ELF-1 (cell line): ENCODE measurements at places on chromosomes 2 and 18.

GRCh38 chr2:45141883-45142866, 132.9 kb upstream of the SIX2 start:
- DNase-seq, result no peak

DNA sequence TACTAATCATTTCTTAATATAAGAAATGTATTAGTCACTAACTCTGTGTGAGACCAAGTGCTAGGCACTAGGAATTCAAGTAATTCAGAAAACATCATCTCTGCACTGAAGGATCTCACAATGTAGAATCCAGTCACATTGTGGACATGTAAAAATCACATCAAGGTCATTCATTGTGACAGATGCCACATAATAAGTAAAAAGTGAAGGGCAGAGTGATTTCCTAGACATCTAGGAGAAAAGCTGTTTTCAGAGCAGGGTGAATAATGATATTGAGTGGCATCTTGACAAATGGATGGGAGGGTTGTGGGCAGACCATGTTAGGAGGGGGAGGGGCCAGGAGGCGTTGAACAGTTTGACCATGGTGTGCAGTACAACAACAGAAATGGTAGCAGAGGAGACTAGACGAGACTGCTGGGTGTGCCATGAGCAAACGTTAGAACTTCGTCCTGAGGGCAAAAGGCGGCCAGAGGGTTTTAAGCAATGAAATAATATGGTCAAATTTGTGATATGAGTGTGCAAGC, 93.8 kb downstream of the DTNA start:
- DNase-seq, result no peak

DNA sequence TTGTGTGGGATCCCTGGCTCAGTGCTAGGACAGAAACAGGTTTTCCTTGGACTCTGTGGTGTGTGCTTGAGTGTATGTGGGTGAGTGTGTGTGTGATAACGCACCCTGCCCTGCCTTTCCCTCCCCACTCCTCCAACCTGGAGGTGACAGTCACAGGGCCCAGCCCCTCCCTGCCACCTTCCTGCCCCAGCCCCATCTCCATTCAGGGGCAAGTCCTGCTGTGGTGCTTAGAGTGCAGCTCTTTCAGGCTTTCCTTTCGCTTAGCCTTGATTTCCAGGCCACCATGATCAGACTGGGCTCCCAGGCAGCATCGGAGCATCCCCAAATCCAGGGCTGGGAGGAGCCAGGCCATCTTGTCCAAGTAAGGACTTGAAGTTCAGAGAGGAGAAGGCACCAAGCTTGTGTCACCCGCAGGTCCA, 185.2 kb downstream of the ZFP36L2 start:
- DNase-seq, result no peak

DNA sequence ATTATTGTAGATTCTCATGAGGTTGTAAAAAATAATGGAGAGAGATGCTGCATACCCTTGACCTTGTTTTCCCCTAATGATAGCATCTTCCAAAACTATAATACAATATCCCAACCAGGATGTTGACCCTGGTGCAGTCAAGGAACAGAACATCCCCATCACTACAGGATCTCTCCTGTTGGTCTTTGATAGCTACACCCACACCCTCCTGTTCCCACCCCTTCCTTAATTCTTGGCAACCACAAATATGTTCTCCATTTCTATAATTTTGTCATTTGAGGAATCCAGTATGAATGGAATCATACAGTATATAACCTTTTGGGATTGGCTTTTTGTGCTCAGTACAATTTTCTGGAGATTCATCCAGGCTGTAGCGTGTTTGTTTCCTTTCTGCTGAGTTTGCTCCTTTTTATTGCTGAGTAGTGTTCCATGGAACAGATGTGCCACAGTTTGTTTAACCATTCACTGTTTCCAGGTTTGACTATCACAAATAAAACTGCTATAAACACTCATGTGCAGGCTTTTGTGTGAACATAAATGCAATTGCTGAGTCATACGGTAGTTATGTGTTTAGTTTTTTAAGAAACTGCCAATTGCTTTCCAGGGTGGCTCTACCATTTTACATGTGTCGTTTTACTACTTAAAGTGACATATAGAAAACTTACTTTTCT, 22.2 kb downstream of the MCFD2 start:
- DNase-seq, result no peak

DNA sequence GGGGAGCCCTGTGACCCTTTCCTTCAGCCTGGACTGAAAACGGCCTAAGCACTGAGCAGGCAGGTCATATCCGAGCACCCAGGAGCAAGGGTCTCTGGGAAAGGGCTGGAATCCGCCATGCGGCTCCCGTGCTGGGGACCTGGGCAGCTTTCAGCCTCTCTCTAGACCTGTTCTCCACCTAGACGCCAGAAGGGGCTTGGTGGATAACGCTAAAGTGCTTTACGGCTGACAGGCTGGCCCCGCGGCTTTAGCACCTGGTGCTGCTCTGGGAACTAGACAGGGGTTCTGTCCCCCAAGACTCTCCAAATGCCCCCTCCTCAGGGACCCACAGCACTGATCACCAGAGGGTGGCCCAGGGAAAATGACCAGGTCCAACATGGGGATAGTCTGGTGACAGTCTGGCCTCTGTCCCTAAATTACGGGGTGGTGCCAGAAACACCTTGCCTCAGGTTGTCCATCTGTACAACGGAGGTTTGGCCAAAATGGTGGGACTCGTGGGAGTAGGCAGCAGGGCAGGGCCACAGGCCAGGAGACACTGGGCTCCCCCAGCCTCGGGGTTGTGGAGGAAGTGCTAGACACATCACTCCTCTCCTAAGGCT, 13.0 kb downstream of the SDC1 start:
- no peak for DNase-seq

DNA sequence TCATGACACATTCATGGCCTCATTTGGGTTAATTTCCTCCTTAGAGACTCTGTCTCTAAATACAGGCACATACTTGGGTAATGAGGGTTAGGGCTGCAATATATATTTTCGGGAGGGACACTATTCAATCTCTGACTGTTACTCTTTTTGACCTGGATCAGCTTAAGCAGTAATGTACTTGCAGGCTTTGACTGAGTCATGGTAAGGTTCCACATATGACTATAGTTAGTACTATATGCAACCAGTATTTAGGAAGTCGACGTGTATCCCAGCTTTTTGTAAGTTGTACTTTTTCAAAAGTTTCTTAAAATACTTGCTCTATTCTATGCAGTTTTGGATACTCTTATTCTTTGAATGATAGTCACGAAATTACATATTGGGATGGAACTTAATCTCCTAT, 37.2 kb upstream of the CDH19 start:
- DNase-seq, result no peak

DNA sequence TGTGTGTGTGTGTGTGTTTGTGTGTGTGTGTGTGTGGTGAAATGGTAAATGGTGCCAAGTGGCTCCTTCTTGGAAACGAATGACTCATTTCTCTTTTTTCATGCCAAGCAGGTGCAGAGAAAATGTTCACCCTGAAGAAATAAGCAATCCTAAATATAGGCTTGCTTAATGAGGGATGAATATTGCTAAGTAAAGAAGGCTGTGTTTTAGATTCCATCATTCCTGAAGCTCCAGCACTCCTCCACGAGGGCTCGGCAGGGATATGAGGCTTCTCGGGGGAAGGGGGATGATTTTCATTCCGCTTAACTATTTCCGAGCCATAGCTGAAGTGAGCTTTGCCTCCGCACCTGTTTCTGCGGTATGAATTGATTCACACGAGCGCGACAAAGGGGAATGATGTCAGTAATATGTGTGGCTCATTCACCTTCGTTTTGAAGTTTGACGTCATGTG, 72.9 kb downstream of the TSN start:
- no peak for DNase-seq

DNA sequence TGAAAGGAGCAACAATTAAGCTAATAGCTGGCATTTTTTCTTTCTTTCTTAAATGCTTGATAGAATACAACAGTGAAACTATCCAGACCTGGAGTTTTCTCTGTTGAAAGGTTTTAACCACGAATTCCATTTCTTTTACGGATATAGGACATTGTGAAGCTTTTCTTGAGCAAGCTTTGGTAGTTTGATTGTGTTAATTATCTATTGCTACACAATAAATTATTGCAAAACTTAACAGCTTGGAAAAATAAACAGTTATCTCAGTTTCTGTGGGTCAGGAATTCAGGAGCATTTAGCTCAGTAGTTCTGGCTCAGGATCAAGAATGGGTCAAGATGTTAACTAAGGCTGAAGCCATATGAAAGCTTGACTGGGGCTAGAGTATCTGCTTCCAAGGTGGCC, 11.7 kb downstream of the PHOSPHO2 start:
- no peak for DNase-seq

- DNase-seq, result no peak
These were observed 37.5 kb downstream of the RAMP1 start for GRCh38 chr2:237896956-237897355.

- DNase-seq, result no peak
These were observed at the start of gene PRKAG3 for GRCh38 chr2:218831378-218831990. Gene PRKAG3 (minus strand): TSS chr2:218831803.

DNA sequence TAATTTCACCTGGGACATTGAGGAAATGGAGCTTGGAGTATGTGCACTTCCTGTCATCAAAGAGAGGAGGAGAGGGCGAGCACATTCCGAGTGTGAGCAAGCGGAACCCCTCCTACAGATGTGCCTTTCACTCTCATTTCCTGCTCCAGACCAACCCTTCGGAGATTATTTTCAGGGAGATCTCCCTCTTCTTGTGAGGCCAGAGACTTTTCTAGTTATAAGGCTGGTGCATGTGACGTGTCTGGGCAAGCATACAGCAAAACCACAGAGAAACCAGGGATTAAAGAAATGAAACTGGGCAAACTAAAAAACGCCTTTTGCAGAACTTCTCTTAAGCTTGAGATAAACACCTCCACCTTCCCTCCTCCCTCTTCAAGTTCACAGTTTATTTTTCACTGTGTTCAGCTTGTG, 409.2 kb upstream of the TCF4 start:
- no peak for DNase-seq

GRCh38 chr18:57519668-57520424, 66.7 kb downstream of the FECH start:
- DNase-seq, result peak; percentile 30

DNA sequence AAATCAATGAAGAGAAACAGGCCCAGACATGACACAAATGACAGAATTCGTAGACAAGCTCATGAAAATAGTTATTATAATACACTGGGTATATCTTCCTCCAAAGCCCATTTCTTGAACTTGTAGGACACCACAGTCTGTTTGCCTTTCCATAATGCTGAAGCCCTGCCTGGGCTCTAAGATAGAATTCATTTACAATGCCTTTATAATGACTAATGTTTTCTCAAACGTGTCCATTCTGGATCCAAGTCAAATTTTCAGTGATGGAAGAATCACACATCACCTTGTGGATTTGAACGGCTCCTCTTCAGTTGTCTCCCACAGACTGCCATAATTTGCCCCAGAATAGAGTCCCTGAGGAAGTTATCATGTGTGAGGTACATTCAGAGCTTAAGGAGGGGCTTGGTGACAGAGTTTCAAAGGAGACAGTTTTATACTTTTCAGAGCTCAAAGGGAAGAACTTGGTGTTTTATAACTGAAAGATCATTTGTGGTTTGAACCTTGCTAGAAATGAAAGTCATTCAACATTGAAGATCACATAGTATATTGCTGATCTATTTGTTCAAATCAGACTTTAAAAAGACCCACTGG, 38.2 kb downstream of the CASP8 start:
- no peak for DNase-seq

DNA sequence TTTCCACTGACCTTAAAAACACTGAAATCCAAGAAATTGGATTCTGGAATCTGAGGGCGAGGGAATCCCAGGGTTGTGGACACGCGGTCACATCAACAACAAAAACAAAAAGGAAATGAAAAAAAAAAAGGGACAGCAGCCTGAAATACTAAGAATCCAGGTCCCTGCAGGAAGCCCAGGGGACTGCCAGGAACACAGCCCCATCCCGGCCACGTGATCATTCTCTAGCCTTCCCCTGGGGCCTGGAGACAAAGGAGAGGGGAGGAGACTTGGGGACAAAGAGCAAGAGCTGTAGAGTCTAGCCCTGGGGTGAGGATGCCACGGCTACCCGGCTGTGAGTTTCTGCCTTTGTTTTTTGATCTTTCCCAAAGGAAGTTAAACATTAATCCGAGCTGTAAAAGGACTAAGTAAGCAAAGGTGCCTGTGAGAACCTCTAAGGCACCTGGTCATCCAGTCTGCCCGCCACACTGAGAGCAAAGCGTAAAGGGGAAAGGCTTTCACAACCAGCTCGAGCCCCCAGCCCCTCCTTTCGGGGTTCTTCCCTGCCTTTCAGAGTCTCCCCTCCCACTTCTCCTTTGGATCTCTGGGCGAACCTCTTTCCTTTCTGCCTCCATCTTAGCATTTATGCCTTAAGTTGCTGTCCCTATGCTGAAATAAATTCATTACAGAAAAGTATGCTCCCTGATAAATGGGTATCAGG, 57.9 kb upstream of the MSH2 start:
- peak; percentile 99 for DNase-seq

- DNase-seq, result no peak
These were observed 555.0 kb upstream of the CHAC2 start for GRCh38 chr2:53212576-53212975.

DNA sequence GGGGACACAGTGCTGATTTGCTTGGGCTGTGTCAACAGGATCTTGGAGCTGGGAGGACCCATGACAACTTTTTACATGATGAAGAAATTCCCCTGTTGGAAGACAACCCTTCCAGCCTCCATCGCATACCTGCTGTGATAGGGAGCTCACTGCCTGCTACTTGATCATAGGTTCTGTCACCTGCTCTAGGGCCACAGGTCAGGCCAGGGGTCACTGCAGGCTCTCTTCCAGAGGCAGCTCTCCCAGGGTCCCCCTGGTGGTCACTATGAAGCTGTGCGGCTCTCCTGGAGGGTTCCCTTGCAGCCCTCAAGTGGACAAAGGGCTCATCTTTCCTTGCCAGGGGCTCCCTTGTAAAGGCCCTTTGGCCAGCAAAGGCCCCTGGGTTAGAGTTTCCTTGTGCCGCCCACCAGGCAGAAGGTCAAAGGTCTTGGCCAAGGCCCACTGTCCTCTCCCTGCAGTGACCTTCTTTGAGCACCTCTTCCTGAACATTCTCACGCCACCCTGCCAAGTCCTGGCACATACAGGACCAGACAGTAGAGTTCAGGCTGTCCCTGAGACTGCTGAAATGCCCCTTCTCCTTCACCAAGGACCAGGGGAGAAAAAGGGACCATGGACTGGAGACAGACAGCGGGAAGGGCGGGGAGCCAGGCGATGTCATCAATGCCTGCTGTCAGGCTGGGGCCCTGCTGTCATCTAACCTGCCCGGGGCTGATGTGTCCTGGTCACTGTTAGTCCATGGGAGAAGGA, 345.1 kb downstream of the DYSF start:
- DNase-seq, result peak; percentile 83

GRCh38 chr2:170869461-170869860, 52.8 kb downstream of the GAD1 start:
- DNase-seq, result no peak

GRCh38 chr2:98535971-98536677, 72.2 kb downstream of the COA5 start:
- DNase-seq, result no peak

GRCh38 chr2:207041279-207041678, 102.0 kb downstream of the CPO start:
- peak; percentile 41 for DNase-seq

DNA sequence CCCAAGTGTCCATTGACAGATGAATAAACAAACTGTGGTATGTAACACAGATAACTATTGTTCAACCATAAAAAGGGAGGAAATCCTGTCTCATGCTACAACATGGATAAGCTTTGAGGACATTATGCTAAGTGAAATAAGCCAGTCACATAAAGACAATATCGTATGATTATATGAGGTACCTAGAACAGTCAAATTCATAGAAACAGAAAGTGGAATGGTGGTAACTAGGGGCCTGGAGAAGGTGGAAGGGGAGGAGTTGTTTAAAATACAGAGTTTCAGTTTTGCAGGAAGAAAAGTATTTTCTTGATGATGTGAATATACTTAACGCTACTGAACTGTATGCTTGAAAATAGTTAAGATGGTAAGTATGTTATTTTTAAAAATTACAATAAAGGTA, 304.6 kb upstream of the CXCR4 start:
- DNase-seq, result no peak
